Bone marrow (tissue), 2 donors: ENCODE measurements at places on chromosomes 3 and 15.

GRCh38 chr3:19945969-19946831 is 697 bp upstream of the RAB5A start:
- DNase-seq: no peak

DNA sequence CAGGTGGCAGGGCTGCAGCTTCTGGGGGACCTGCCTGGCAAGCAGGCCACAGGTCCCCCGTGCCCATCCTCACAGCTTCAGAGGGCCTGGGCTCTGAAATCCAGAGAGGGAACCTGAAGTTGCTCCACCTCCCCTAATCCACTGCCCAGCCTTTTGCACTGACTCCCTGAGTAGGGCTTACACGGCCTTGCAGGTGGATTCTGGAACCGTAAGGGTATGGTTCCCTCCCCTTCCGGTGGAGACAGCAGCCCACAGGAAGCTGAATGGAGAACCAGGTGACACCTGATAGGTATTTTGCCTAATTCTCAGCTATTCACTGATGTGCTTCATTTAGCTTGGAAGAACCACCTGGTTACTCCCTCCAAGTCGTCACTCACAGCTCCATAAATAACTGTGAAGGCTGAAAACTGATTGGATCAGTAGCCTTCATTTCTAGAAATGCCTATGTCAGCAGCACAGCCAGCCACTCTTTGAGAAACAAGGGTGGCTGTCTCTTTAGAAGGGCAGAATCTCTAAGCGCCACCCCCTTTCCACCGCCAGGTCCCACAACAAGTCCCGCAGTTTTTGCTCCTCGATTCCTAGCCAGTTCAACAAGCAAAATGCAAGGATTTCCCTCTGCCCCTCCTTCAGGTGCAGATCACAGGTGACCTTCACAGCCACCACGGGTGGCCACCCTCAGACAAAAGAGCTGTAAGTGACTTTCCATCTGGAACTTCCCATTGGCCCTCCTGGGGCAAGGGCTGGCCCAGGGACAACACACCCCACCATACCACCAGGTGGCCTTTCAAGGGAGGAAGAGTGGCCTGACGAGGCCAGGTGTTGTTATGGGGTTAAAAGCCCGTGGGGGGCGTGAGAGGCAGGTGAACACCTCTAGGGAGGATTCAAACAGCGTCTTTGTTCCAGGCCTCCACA is 112.9 kb downstream of the SEC22A start:
- DNase-seq: no peak

GRCh38 chr3:129794311-129795185 is 99.0 kb downstream of the TMCC1 start:
- no peak for DNase-seq

- no peak for DNase-seq
Observed at GRCh38 chr15:90360746-90361145, 8.7 kb downstream of the ZNF774 start.

DNA sequence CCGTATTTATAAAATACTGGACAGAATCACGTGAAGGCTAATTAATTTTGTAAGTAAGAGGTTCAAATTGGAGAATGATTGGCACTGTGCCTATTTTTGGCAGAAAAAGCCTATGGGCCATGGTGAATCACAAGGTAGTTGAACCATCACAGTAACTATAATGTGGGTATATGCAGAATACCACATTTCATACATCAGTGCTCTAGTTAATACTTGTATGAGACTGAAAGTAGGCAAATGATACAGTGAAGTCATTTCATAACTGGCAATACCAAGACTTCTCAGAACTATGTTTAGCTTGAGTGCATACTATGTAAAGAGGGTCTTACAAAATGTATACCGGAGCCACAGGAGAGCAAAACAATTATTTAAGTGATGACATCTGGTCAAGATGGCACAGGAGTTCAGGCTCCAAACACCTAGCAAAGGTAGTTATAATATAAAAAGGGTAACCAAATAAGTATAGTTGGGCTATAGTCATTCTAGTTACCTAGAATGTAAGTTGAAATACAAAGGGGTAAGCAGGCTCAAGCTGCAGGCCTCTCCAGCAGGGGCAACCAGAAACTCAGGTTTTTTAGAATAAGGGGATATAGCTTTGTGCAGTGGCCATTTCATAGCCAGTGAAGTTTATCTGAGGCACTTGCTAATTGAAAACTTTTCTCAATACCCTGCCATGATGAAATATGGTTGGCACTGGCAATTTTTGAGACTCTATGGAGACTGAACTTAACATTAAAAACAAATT is 19.1 kb downstream of the GPR160 start:
- no peak for DNase-seq
